CD4-positive, alpha-beta T cell treated with Interleukin-1 beta for 1 hour (primary cell): ENCODE measurements at places on chromosomes 6 and 20.
A peak's percentile ranks its signal among the peaks of the same experiment; 100 is the strongest.

DNA sequence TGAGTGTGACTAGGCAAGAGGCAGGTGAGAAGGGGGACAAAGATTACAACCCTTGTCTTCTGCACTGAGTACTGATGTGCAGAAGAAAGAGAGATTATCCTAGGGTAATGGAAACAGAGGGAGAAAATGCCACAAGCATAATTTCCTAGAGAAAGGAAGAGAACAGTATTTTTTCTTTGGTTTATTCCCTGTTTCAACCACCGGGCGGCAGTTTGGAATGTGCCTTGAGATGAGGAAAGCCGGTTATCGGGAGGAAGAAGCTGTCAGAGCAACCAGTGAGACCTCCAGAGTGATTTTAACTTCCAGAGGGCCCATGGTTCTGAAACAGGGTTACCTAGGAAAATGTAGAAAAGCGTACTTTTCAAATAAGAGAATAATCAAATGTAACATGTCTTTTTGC lies 121.4 kb downstream of the REV3L start:
- no peak for DNase-seq

- DNase-seq = peak; percentile 35
These were observed 14.0 kb downstream of the IGF2R start for GRCh38 chr6:159982731-159983506.

DNA sequence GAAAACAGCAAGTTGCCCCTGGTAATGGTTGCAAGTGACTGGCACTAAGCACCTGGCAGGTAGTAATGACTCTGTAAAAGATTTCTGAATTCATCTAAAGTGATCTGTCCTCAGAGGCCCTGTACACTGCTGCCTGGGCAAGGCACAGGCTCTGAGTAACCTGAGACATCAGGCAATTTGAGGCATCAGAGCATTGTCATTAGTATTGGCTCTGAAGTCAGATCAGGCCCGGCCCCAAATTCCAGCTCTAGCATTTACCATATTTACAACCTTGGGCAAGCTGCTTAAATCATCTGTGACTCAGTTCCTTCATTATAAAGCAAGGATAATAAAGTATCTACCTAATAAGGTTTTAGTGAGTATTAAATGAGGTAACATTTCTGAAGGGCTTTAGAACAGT lies 17.3 kb upstream of the TENT5A start:
- DNase-seq = no peak

GRCh38 chr6:31083742-31084354 lies 28.5 kb downstream of the C6orf15 start:
- peak; percentile 23 for DNase-seq

DNA sequence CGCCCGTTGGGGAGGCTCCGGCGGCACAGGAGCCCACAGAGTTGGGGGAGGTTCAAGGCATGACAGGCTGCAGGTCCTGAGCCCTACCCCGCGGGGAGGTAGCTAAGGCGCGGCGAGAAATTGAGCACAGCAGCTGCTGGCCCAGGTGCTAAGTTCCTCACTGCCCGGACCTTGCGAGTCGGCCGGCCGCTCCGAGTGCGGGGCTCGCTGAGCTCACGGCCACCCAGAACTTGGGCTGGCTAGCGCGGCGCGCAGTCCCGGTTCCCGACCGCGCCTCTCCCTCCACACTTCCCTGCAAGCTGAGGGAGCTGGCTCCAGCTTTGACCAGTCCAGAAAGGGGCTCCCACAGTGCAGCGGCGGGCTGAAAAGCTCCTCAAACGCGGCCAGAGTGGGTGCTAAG lies 23.9 kb upstream of the KIF13A start:
- DNase-seq = no peak
